ENCODE measurements at places on chromosomes 1 and 21.

DNA sequence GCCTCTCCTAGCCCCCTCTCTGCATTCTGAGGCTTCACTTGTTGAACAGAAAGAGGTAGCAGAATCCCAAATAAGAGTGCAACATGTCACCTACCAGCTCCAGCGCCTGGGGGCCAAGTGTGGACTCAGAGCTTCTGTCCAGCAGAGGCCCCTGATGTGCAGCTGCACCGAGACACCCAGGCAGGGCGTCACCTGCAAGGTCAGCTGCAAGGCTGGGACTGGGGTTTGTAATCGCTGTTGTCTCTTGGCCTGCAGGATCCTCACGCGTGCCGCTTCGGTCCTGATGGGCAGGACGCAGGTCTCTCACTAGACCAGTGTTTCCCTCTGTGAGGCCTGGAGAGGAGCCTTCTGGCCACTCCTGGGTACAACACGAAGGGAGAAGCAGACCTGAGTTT is 4.3 kb upstream of the SLX9 start:
- DNase-seq = no peak

DNA sequence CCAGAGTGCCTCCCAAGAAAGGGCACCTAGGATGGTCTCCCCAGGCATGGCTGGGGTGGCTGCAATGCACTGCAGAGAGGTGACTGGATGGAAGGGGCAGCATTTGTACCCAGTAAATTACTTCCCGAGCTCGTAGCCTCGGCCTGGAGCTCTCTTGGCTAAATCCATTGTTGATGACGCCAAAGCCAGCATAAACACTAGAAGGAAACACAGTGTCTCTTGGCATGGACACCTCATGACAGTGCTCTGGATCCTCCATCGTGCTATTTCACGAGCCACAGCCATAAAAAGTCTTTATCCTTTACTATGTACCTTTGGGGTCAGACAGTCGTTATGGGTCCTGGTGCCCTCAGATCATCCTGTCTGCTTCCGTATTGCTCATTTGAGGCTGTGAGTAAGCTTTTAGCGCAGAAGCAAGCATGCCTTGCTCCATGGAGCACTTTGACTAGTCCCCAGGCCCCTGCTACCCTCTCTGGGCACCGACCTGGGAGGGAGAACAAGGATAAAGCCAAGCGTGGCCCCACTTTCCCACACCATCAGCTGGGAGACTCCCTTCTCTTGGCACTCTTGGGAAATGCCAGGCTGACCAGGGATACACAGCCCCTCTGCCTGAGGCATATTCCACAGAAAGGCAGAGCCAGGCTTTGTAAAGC is 10.3 kb upstream of the PRELP start:
- no peak for DNase-seq

DNA sequence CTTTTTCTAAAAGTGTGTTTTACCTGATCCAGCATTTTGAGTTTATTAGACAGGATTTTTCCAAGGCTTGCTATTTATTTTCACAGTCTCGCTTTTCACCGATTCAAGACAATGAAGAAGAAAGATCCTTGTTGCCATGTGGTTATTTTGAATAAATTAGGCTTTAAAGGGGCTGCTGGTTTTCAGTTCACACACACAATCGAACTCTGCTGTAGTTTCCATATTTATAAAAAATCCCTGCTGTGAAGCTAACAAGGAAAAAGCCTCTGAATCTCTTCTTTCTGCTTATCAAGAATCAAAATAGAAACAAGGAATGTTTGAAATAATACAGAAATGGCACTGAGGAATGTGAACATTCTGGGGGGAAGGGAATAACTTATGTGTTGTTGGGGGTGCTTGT is 102.5 kb upstream of the KAZN start:
- DNase-seq = no peak

GRCh38 chr1:117113199-117113598 is 8.3 kb downstream of the TRIM45 start:
- DNase-seq = no peak

DNA sequence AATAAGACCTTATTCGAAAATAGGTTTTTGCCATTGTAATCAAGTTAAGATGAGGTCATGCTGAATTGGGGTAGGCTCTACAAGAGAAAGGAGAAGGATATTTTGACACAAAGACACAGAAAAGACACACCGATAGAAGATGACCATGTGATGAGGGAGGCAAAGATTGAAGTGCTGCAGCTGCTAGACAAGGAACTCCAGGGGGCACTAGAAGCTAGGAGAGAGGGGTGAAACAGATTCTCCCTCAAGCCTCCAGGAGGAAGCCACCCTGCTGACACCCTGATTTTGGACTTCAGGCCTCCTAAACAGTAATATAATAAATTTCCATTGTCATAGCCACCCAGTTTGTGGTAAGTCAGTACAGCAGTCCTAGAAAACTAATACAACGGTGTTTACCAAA is 506.8 kb upstream of the CAMK1G start:
- no peak for DNase-seq

DNA sequence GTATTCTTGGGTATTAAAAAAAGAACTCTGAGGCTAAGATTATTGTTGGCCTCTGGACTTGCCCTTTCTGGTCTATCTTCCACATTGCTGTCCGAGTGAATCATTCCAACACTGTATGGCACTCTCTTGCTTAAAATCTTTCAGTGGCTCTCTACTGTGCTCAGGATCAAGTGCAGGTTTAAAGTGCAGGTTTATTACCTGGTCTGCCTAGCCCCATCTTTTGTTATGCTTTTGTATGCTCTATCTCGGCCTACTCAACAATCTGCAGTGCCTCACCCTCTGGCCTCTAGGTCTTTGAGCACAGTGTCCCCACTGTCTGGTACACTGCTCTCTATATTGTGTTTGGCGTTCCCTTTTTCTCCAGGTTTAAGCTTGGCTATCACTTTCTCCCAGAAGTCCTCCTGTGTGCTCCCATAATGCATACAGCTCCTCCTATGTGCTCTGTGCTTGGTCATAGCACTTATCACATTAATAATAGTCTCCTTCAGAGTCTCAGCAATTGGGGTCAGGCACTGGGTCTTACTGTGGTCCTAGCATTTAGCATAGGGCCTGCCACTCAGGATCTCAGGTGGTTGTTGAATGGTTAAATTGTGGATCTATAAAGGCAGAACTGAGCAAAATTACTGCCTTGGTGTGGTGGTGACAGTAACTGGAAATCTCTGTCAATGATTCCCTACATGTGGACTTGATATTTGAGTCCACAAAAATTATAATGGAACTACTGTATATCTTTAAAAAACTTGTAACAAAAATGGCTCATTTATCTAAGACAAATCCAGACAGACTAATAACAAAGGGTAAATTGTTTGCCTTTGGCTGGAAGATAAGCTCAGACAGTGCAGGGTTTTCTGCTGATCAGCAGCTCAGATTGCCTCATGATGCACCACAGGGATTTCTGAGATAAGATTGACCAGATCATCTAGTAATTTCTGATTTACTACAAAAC is 10.6 kb upstream of the LDLRAD1 start:
- no peak for DNase-seq

DNA sequence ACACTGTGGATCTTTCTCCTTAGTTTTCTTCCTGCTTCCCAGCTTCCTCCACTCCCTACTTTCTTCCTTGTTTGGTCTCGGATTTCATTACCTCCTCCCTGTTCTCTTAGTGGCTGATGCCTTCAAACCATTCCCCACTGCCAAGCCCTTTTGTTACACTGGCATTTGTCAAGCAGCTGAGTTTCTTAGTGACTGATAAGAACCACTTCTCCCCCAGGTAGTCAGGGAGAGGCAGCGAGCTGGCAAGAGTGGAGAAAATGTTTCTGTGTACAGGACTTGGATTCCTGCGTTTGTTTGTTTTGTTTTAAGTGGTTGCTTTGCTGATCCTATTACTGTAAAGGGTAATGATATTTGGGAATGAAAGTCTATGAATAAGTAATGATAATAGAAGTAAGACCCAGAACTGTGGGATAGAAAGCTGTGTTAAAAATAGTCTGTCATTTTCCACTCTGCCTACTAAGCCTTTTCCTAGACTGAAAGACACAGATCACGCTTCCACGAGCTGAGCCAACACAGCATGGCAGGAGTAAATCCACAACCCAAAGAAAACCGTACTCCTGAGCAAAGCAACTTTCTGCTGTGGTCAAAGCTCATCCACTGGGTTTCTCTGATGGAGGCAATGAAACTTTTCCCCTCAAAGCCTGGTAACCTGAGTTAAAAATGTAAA is 10.1 kb upstream of the SERTAD4 start:
- no peak for DNase-seq

DNA sequence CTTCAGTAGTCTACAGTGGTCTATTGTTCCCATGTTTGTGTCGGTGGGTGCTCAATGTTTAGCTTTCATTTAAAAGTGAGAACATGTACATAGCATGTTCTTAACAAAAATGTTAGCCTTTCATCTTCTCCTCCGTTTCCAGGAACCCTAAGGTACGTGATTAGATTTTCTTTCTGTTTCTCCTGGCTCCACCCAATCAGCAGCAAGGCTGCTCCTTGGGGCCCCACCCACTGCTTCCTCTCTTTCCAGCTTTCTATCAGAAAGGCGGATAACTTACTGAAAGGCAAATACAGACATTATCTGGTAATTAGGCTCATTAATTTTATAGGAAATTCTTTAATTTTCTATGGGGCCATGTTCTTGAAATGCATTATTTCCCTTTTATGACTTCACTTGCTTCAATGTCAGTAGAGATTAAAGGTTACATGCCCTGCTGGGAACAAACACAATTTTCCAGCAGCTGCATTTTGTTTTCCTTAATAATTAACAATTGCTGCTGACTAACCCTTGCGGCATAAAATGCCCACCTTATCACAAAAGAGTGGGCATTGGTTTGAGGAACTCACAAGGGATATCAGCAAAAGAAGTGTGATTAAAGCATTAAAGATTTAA is 324.9 kb upstream of the SNX7 start:
- DNase-seq = no peak

- no peak for DNase-seq
Measured at GRCh38 chr1:11990303-11991032, 10.2 kb downstream of the MFN2 start.

DNA sequence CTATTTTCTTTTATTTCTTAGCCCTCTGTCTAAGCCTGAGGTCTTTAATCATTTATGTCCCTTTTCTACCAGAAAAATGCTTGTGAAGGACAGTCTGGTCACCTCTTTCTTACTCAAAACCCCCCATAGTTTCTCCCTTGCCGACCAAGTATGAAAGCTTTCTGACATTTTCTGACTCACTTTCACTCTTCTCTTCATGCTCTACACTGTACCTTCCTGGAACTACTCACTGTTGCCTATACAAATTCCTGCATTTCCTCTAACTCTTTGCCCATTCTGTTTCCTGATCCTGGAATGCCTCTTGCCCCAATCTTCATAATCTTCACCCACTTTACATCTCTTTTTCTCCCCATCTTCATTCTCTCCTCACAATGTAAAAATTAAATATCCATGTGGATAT is 380.0 kb downstream of the HHIPL2 start:
- no peak for DNase-seq

DNA sequence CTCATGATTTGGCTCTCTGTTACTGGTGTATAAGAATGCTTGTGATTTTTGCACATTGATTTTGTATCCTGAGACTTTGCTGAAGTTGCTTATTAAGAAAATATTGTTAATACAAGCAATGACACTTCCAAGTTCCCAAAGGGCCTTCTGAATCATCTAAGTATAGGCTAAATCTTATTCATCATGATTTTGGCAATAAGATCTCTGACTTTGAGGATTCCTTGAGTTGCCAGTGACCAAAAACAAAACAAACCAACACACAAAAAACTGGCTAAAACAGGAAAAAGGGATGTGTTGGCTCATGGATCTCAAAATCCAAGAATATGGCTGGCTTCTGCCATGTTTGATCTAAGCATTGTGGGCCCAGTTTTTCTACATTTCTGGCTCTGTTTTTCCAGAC is 163.4 kb downstream of the HHIPL2 start:
- DNase-seq = no peak
